GM12878 (cell line): ENCODE measurements at places on chromosomes 16 and 17.

- peak; percentile 94 for DNase-seq
Measured at GRCh38 chr16:68470461-68471150, 22.3 kb upstream of the SMPD3 start.

- no peak for DNase-seq
Measured at GRCh38 chr17:72407336-72407909, 286.6 kb downstream of the SOX9 start.

DNA sequence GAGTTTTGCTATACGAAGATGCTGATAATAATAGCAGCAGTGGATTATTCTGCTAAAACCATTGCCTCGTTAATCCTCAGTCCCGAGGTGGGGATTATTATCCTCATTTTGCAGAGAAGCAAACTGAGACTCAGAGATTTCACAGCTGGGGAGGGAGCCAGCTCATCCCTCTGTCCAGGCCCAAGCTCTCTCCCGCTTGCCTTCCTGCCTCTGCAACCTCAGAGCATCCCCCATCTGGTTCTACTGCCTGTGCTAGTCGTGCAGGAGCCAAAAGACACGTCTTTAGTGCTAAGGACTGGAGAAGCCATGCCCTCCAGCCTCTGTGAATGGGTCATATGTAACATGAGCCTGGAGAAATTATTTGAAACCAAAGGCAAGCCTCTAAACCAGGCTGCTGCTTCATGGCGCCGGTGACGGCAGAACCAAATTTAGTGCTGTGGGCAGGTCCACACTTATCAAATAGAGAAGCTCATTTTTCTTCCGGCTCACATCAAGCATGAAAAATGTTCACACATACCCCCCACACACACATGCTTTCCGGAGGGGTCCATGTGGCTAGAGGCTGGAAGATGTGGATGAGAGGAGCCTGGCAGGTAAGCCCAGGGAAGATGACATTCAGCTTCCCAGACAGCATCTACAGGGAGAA is 13.5 kb downstream of the MAPT start:
- DNase-seq = no peak

DNA sequence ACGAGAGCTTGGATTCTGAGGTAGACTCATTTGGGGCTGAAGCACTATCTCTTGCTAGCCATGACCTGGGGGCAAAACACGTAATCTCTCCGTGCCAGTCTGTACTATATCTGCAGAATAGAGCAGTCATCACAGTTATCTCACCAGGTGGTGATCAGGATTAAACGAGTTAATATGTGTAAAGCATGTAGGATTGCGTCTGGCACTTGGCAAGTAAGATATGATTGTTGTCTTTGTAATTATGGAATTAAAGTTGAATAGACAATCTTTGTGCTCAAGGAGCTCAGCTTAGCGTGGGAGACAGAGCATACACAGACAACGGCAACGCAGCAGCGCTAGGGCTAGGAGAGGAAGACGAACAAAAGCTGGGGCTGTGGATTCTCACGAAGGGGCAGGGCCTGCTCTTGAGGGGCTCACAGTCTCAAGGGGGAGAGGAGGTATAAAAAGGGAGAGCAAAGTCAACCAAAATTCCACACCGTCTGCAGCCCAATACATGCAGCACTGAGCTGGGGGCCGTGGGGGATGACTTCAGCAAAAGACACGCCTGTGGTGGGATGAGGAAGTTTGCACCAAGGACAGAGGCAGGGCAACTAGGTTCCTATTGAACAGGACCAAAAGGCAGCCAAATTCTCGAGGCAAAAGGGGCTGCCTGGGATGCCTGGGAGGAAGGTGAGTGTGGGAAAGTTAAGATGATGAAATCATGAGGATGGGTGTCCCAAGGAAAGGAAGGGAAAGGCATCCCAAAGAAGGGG is 68.6 kb downstream of the SDK2 start:
- DNase-seq = no peak

GRCh38 chr17:35749560-35750412 is 3.3 kb downstream of the GAS2L2 start:
- DNase-seq = no peak
